ENCODE measurements at places on chromosomes 7 and 10. TPM values are rescaled to one million over a fixed set of nuclear protein-coding genes. Genes with fewer than 3 reads are reported as not detected.

DNA sequence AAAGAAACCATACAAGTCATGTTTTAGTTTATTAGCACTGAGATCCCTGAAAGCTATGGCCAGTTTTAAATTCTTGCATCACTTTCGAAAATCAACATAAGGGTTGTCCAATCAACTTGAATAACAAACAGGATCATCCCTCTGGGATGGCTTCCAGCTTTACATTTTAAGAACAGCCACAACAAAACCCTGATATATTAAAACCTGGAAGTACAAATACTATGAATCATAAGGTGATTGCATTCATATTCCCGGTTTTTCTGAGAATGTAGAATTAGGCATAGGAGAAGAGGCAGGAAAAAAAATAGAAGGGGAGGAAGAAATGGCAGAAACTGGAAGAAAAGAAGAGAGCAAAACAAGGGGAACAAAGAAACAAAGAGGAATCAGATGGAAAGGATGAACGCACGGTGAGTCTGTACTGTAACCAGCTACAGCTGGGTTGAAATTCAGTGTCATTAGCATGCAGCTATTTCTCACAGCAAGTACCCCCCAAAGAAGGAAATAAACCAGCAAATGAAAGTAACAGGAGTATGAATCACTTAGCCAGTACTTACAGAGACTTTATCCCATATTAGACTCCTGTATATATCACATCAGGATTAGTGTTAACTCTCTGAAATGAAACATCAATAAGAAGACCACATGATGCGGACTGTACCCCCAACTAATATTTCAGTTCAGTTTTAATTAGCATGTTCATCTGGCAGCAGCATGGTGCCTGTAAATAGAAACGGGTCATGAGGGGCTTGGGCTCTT, 301.3 kb downstream of the RNLS start:
- no peak for DNase-seq
- no peak overlapping the region for H3K27ac ChIP-seq
- no peak overlapping the region for H3K4me3 ChIP-seq
- no peaks in the 10 kb centered on the region for H3K36me3 ChIP-seq

DNA sequence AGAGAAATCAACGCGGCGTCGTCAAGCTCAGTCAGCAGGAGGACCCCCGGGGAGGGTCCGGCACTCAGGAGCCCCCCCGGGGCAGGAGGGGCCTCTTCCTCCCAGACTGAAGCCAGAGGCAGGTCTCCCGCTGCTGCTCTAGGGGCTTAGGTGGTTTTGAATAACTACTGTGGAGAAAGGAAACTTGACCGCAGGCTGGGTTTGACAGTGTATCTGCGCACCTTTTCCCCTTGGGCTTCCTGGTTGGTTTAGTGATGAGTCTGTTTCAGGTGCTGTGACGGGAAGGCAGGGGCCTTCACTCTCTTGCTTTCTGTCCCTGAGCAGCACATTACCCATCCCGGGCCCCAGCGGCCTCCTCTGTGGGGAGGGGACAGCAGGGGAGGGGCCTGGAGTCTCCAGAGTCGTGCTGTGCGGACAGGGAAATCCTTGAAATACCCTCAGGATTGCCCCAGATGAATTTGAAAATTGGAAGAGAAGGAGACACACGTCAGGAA, 262.2 kb downstream of the ADARB2 start:
- H3K4me3 ChIP-seq: no peak overlapping the region
- no peak for DNase-seq
- H3K27me3 ChIP-seq: no peaks in the 10 kb centered on the region
- no peaks in the 10 kb centered on the region for H3K36me3 ChIP-seq

- no peak overlapping the region for H3K27ac ChIP-seq
- H3K4me1 ChIP-seq: no peaks in the 10 kb centered on the region
- no peak for DNase-seq
- peaks cover 5% of the 10 kb centered on the region for H3K36me3 ChIP-seq
- H3K27me3 ChIP-seq: no peaks in the 10 kb centered on the region
Measured at GRCh38 chr10:119138346-119139306, 26.9 kb downstream of the SFXN4 start.

GRCh38 chr10:75613685-75614504, 182.5 kb downstream of the LRMDA start:
- H3K27me3 ChIP-seq: no peaks in the 10 kb centered on the region
- no peak for DNase-seq

PIP4K2A gene
- 42.6 TPM for total RNA-seq

DNA sequence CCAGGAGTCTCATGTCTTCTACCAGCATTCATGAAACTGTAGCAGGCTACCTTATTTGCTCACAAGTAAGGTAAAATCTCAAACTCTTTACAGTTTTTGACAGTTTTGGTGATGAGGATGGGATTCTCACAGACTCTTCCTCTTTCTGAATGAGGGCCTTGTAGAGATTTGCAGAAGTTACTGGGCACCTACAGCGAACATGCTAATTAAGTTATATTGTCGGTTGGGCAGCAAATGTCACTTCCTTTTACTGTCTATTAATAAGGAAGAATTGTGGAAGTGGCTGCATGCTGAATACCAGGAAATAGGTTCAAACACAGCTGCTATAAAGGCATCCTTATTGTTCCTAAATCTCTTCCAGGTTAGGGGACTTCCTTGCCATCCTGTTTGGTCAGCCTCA, 189.6 kb downstream of the DNAJC1 start:
- H3K27me3 ChIP-seq: no peaks in the 10 kb centered on the region
- DNase-seq: no peak
- H3K4me1 ChIP-seq: no peaks in the 10 kb centered on the region
- no peak overlapping the region for H3K27ac ChIP-seq
- no peak overlapping the region for H3K4me3 ChIP-seq
- H3K36me3 ChIP-seq: no peaks in the 10 kb centered on the region

ANKRD7 gene
- total RNA-seq: not detected
